ENCODE measurements at places on chromosomes 16 and 17. TPM values are rescaled to one million over a fixed set of nuclear protein-coding genes. Genes with fewer than 3 reads are reported as not detected.

The ATP1B2 gene
- not detected for total RNA-seq

The STX1B gene
- total RNA-seq, result 0.72 TPM

The HOXB1 gene
- not detected for total RNA-seq

The ALOX15B gene
- 53.3 TPM for total RNA-seq

The GAS2L2 gene
- 0.24 TPM for total RNA-seq

The CCDC144A gene
- total RNA-seq, result 1.7 TPM

The MVP gene
- total RNA-seq, result 104 TPM

The KRTAP9-8 gene
- total RNA-seq, result not detected

The TSPOAP1 gene
- total RNA-seq, result 1.3 TPM

The WSCD1 gene
- 3.9 TPM for total RNA-seq

The FGF11 gene
- 32.8 TPM for total RNA-seq

The BIRC5 gene
- total RNA-seq, result 4.8 TPM

The CACNG4 gene
- total RNA-seq, result under 0.01 TPM

The BCAS3 gene
- 14.2 TPM for total RNA-seq

The PRDM7 gene
- total RNA-seq, result not detected

The SPIRE2 gene
- 2.4 TPM for total RNA-seq

The EPN2 gene
- 14.3 TPM for total RNA-seq

The CHD9NB gene
- total RNA-seq, result 0.64 TPM

The CCL5 gene
- total RNA-seq, result not detected

The NUPR1 gene
- 19.0 TPM for total RNA-seq

The C16orf92 gene
- total RNA-seq, result not detected

The LGALS9 gene
- total RNA-seq, result not detected

The HNF1B gene
- not detected for total RNA-seq

The KIF2B gene
- not detected for total RNA-seq

The HEATR9 gene
- not detected for total RNA-seq

The IRX5 gene
- 2.7 TPM for total RNA-seq

The PYDC1 gene
- total RNA-seq, result not detected

The MAPK8IP3 gene
- 20.0 TPM for total RNA-seq

The PLK1 gene
- 6.0 TPM for total RNA-seq

The TELO2 gene
- total RNA-seq, result 7.2 TPM

The SLFN5 gene
- 64.6 TPM for total RNA-seq

The KCNJ2 gene
- 1.3 TPM for total RNA-seq

The OR2C1 gene
- total RNA-seq, result 0.24 TPM

The SGSH gene
- total RNA-seq, result 5.8 TPM

The HEXIM2 gene
- total RNA-seq, result 7.9 TPM

The CEP95 gene
- total RNA-seq, result 18.1 TPM

The FBXL16 gene
- 0.21 TPM for total RNA-seq

The C17orf67 gene
- total RNA-seq, result 0.64 TPM

The CMTM1 gene
- not detected for total RNA-seq
